Fibroblast of upper back skin (primary cell): ENCODE measurements at places on chromosomes 2 and 18.

GRCh38 chr18:62287781-62288664 is 37.1 kb upstream of the TNFRSF11A start:
- DNase-seq: no peak

DNA sequence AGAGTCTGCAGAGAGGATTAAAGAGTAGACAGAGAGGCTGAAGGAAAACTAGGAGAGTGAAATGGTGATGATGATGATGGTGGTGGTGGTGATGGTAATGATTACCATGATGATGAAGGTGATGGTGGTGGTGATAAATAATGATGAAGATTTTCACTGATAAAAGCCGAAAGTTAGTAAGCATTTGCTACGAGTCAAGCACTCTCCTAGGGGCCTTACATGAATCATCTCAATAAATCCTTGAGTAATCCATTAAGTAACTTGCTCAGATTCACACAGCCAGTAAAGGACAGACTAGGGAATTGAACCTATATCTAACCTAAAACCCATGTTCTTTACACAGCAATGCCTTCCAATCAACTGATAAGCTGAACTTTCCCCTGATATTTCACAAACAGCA is 106.7 kb upstream of the PGAP1 start:
- DNase-seq: no peak

- DNase-seq: no peak
These were observed 256.5 kb downstream of the MYCN start for GRCh38 chr2:16196687-16197503.

DNA sequence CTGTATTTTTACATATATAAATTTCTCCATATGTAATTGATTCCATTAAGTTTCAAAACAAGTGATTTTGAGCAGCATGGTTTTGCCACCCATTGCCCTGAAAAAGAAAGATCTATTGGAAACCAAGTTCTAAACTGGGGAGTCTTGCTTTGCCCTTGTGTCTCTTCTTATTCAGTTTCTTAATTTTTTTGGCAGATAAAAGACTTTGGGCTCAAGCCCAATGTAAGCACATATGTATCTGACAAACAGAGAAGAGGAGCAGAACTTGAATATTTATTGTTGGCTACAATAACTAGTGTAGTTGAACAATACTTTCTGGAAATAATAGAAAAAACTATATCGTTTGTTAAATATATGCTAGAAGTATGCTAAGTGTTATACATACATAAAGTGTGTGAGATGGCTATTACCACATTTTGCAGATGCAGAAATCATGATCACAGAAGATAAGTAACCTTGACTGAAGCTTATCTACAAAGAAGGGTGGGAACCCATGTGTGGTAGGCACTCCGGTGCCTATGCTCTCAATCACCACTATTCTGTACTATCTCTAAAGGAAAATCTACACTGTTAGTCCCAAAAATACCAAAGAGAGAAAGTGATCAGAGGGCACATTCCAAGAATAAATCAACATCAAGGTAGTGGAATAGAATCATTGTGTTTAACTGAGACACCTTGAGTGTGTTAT is 109.1 kb downstream of the PLA2R1 start:
- DNase-seq: no peak

DNA sequence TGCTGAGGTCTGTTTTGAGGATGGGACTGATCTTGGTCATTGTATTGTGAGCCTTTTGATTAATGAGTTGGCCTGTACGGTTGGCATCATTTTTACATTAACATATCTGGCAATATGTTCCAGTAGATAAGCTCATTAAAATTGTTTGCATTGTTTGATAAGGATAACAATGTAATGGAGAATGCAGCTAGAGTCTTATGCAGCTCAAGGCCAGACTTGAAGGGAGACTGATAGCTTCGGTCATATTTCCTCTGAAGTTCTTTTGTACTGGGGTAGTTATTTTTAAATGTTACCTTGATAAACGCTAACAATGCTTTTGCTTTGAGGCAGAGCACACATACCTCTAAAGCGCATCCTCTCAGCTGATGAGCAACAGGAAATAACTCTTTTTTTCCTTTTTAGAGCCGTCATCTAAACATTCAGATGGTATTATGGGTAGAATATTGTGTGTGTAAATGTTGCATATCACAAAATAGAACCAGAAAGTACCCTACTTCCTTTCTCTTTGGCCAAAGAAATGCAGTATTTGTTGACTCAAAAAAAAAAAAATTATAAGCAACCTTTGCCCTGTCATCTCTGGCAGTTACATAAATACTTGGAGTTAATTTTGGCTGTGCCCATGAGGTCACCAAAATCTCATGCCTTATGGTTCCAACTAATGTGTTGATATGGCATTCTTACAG is 1.3 kb downstream of the MAPRE2 start:
- DNase-seq: no peak

GRCh38 chr18:30404422-30404821 is 638.1 kb downstream of the DSC3 start:
- DNase-seq: no peak

- DNase-seq: no peak
These were observed 471.1 kb upstream of the FAM98A start for GRCh38 chr2:34070196-34070595.

- no peak for DNase-seq
These were observed 54.9 kb downstream of the AKAIN1 start for GRCh38 chr18:5142131-5142530.

DNA sequence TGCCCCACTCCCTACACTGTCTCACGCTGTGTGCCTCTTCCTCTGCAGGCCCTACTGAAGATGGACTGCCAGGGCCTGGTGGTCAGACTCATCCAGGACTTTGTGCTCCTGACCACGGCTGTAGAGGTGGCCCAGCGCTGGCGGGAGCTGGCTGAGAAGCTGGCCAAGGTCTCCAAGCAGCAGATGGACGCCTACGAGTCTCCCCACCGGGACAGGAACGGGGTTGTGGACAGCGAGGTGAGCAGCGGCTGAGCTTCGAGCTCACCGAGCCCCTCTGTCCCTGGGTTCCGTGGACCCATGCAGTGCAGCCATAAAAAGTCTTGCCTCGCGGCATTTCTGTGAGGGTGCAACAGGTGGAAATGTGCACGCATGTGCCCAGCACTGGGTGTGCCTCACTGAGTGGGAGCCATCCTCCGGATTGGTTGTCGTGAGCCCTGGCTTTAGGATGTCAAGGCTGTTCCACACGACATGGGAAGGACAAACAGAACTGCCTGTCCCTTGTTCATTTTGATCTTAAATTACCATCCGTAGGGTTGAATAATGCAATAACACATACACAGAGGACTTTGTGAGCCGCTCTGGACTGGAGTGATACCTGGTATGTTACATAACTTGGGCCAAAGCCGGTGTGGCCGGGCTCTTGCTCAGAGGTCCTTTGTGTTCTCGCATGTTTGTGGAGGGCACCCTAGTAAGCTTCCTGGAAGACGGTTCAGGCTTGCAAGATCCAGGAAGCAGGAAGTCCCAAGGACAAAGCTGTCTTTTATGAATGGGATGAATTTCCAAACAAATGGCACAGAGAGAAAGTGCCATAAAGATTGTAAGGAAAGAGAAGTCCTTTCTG is 100.9 kb downstream of the SH3BP4 start:
- DNase-seq: no peak

GRCh38 chr2:6834163-6834562 is 31.5 kb downstream of the CMPK2 start:
- no peak for DNase-seq

- no peak for DNase-seq
These were observed 553.4 kb downstream of the TNS1 start for GRCh38 chr2:217449444-217449843.

GRCh38 chr2:45510701-45511420 is 100.2 kb downstream of the SRBD1 start:
- DNase-seq: no peak

GRCh38 chr2:186714611-186715010 is 20.8 kb downstream of the FAM171B start:
- DNase-seq: no peak

GRCh38 chr2:177530561-177530960 is 138.0 kb downstream of the AGPS start:
- peak; percentile 12 for DNase-seq

GRCh38 chr18:3306391-3306790 is 44.5 kb downstream of the MYL12B start:
- DNase-seq: no peak

DNA sequence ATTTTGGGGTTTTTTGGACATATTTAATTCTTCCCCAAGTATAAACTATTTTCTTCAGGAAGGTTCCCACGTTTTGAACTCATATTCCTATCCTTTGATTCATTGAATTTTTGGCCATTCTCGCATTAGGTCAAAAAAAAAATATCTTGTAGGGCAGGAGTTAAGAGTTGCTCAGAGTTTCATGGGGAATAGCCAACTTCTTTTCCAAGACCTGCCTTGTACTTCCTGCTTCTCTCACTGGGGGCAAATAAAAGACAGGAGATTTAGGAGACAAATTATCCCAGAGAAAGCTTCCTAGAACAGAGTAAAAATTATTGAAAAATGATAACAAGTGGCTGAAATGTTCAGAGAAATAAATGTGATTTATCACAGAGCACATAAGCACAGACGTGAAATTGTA is 55.2 kb upstream of the BCL11A start:
- DNase-seq: peak; percentile 21

DNA sequence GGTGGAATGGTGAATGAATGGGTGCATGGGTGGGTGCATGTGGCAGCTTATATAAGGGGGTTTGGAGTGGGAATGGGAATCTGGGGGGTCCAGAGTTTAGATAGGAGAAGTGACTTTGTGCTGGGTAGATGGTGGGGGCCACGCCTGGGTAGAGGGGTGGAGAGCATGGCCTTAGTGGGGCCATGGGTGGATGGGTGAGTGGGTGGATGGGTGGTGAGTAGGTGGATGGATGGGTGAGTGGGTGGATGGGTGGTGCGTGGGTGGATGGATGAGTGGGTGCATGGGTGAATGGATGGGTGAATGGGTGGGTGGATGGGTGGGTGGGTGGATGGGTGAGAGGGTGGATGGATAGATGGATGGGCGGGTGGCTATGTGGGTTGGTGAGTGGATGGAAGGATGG is 53.9 kb downstream of the MYO7B start:
- no peak for DNase-seq

- no peak for DNase-seq
These were observed 100.6 kb downstream of the TFCP2L1 start for GRCh38 chr2:121184248-121184862.

DNA sequence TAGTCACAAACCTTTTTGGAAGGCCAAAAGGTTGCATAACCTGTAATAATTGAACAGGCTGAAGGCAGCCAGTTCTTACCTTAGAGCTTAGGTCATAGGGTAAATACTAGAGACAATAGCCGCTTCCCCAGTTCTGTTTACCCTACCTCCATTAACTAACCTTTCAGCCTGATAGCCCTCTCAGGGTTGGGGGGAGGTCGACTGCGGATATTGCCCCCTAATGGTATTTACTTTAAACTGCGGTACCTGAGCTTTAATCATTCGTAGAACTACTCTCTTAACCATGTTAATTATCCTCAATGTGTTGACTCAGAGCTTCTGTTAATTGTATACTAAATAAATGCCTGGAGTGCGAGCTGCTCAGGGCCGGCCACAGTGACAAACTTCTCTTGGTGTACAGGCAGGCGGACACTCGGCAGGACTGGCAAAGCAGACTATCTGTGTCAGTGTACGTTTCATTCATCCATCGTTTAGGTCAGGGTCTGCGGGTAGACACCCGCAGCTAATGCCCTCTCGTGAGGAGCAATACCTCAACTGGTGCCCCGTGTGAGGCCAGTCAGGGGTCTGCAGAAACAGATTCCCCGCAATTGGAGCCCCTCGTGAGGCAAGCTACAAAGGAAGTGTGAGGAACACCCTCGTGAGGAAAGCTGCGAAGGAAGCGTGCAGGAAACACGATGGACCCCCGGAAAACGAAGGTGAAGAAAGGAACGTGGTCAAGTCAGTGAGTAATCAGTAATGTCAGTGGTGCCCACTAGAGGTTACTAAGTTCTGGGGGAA is 115.3 kb upstream of the SCN7A start:
- DNase-seq: no peak

DNA sequence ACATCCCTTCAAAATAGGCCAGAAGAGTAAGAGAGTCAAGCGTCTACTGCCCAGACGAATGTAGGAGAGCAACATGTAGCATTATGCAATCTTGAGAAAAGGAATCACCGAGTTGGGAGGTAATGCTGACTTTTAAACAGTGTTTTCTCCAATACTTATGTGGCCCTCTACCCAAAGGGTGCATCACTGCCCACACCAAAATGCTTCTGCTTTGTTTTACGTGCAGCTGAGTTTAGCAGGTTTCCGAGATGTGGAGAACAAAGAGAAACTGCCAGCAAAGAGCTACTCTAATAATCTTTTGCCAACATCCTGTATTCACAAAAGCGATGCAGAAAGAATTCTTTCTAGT is 63.4 kb upstream of the ZEB2 start:
- no peak for DNase-seq

GRCh38 chr2:101418460-101419095 is 31.3 kb upstream of the CREG2 start:
- DNase-seq: no peak
